ENCODE measurements at places on chromosomes 3 and 15.
A peak's percentile ranks its signal among the peaks of the same experiment; 100 is the strongest.

DNA sequence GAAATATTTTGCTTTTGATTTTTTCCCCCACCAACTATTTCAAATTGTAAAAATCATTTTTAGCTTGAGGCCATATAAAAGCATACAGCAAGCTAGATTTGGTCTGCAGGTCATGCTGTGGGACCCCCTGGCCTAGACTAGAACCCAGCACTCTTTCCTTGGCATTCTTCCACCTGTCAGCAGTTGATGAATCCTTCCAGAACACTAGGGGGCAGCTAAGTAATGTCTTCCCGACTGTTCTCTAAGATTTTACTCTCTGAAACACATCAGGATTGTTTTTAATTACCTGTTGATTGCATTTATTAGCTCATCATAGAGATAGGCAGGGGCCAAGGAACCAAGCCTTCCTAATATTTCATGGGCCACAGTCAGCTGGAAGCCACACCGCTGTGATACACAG lies 174.5 kb downstream of the CACNA1D start:
- H3K27ac ChIP-seq = no peak overlapping the region
- H3K36me3 ChIP-seq = peaks cover 2% of the 10 kb centered on the region
- H3K4me3 ChIP-seq = no peak overlapping the region
- no peak for DNase-seq

DNA sequence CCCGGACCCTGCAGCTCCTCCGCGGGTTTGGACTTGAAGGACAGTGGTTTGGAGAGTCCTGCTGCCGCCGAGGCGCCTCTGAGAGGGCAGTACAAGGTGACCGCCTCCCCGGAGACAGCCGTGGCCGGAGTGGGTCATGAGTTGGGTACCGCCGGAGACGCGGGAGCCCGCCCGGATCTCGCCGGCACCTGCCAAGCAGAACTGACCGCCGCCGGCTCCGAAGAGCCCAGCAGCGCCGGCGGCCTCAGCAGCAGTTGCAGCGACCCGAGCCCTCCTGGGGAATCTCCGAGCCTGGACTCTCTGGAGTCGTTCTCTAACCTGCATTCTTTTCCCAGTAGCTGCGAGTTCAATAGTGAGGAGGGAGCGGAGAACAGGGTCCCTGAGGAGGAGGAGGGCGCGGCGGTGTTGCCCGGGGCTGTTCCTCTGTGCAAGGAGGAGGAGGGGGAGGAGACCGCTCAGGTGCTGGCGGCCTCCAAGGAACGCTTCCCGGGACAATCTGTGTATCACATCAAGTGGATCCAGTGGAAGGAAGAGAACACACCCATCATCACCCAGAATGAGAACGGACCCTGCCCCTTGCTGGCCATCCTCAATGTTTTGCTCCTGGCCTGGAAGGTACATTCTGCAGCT lies 634 bp downstream of the MINDY2 start:
- H3K27me3 ChIP-seq = no peaks in the 10 kb centered on the region
- H3K4me3 ChIP-seq = peak overlapping the region; percentile 97
- peak overlapping the region; percentile 98 for H3K27ac ChIP-seq
- no peak for DNase-seq
- no peaks in the 10 kb centered on the region for H3K4me1 ChIP-seq
- no peaks in the 10 kb centered on the region for H3K36me3 ChIP-seq

- H3K36me3 ChIP-seq = no peaks in the 10 kb centered on the region
- H3K27me3 ChIP-seq = peaks cover 91% of the 10 kb centered on the region
- no peak overlapping the region for H3K4me3 ChIP-seq
- peaks cover 9% of the 10 kb centered on the region for H3K4me1 ChIP-seq
These were observed 5.5 kb downstream of the ALDH1A3 start for GRCh38 chr15:100885116-100885515.

- peaks cover 19% of the 10 kb centered on the region for H3K36me3 ChIP-seq
- H3K4me1 ChIP-seq = peaks cover 38% of the 10 kb centered on the region
- no peak overlapping the region for H3K27ac ChIP-seq
- DNase-seq = no peak
- H3K4me3 ChIP-seq = no peak overlapping the region
These were observed 43.4 kb downstream of the CD200 start for GRCh38 chr3:112376241-112376911.

DNA sequence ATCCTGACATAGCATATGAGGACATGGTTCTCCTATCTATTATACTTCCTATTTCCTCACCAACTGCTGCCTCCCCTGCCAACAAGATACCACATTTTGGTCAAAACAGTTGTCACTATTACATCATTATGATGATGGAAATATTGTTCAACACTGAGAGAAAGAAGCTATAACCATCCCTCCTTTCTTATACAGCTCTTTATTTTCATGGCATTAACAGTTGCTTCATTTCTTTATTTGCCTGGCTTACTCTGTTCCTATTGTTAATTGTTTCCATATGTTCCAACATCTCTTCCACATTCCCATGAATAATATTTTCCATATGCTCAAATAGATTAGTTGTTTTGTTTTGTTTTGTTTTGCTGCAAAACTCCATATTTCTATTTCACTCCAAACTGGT lies 40.8 kb upstream of the FILIP1L start:
- H3K36me3 ChIP-seq = peaks cover 40% of the 10 kb centered on the region
- no peak for DNase-seq
- peaks cover 2% of the 10 kb centered on the region for H3K4me1 ChIP-seq
- H3K27me3 ChIP-seq = no peaks in the 10 kb centered on the region
- H3K27ac ChIP-seq = no peak overlapping the region
- H3K4me3 ChIP-seq = no peak overlapping the region

- H3K4me1 ChIP-seq = no peaks in the 10 kb centered on the region
- no peak overlapping the region for H3K27ac ChIP-seq
- no peak overlapping the region for H3K4me3 ChIP-seq
These were observed 9.3 kb downstream of the TJP1 start for GRCh38 chr15:29813009-29813408.

DNA sequence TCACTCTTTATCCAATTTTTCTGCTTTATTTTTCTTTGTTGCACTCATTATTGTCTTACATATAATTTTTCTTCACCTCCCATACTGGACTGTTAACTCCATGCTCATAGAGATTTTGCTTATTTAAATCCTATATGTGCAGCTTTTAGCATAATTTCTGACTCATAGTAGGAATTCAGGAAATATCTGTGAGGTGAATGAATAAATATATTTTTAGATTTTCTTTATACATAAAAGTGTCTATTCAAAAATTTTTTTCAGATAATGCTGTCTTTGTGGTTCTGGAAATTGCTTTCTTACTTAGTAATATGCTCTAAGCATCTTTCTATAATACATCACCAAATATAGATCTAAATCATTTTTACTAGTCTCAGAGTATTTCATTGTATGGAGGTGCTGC lies 191.8 kb upstream of the SUCLG2 start:
- H3K4me1 ChIP-seq = no peaks in the 10 kb centered on the region
- no peaks in the 10 kb centered on the region for H3K36me3 ChIP-seq
- H3K27me3 ChIP-seq = no peaks in the 10 kb centered on the region
- H3K4me3 ChIP-seq = no peak overlapping the region
- DNase-seq = no peak
- no peak overlapping the region for H3K27ac ChIP-seq

GRCh38 chr3:87287011-87287410 lies 10.6 kb upstream of the POU1F1 start:
- H3K4me1 ChIP-seq = no peaks in the 10 kb centered on the region
- no peaks in the 10 kb centered on the region for H3K36me3 ChIP-seq
- H3K27ac ChIP-seq = no peak overlapping the region
- H3K4me3 ChIP-seq = no peak overlapping the region
- no peaks in the 10 kb centered on the region for H3K27me3 ChIP-seq

- H3K4me3 ChIP-seq = no peak overlapping the region
- no peak for DNase-seq
- peaks cover 2% of the 10 kb centered on the region for H3K36me3 ChIP-seq
- no peaks in the 10 kb centered on the region for H3K27me3 ChIP-seq
These were observed 802.6 kb upstream of the ALCAM start for GRCh38 chr3:104564045-104564643.

- H3K27ac ChIP-seq = no peak overlapping the region
- no peaks in the 10 kb centered on the region for H3K36me3 ChIP-seq
- DNase-seq = no peak
- peaks cover 59% of the 10 kb centered on the region for H3K27me3 ChIP-seq
- no peak overlapping the region for H3K4me3 ChIP-seq
These were observed 63.8 kb upstream of the ANKRD34C start for GRCh38 chr15:79218588-79219200.

DNA sequence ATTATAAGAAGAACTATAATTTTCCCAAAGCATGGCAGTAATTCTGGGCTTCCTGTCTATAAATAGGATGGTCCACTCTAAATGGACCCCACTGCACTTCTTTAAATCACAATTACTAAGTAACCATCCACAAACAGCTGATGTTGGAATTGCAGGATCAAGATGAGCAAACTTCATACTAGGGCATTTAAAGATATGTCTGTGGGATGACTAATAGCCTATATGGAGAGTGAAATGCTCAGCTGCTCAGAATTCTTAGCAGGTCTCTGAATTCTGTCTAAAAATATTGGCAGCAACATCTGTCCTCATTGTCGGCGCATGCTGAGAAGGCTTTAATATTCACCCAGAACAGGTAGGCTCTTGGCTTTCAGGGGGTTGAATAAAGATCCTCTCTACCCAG lies 140.4 kb downstream of the SATB1 start:
- no peaks in the 10 kb centered on the region for H3K36me3 ChIP-seq
- H3K27me3 ChIP-seq = no peaks in the 10 kb centered on the region
- no peak overlapping the region for H3K4me3 ChIP-seq
- no peak overlapping the region for H3K27ac ChIP-seq

- H3K4me1 ChIP-seq = no peaks in the 10 kb centered on the region
- no peaks in the 10 kb centered on the region for H3K27me3 ChIP-seq
- no peak overlapping the region for H3K4me3 ChIP-seq
- no peak for DNase-seq
- no peak overlapping the region for H3K27ac ChIP-seq
These were observed 52.0 kb downstream of the SUCNR1 start for GRCh38 chr3:151925419-151925818.

GRCh38 chr3:132090921-132091320 lies 56.1 kb upstream of the CPNE4 start:
- no peaks in the 10 kb centered on the region for H3K36me3 ChIP-seq
- no peak overlapping the region for H3K27ac ChIP-seq
- H3K27me3 ChIP-seq = no peaks in the 10 kb centered on the region

GRCh38 chr3:53944028-53944427 lies 52.4 kb upstream of the SELENOK start:
- H3K27ac ChIP-seq = no peak overlapping the region
- no peak for DNase-seq
- H3K36me3 ChIP-seq = no peaks in the 10 kb centered on the region
- peaks cover 25% of the 10 kb centered on the region for H3K27me3 ChIP-seq
- H3K4me1 ChIP-seq = no peaks in the 10 kb centered on the region
- no peak overlapping the region for H3K4me3 ChIP-seq

- no peaks in the 10 kb centered on the region for H3K27me3 ChIP-seq
- H3K36me3 ChIP-seq = no peaks in the 10 kb centered on the region
- no peak overlapping the region for H3K4me3 ChIP-seq
- H3K4me1 ChIP-seq = peaks cover 13% of the 10 kb centered on the region
- H3K27ac ChIP-seq = no peak overlapping the region
These were observed 40.8 kb downstream of the KCNAB1 start for GRCh38 chr3:156161172-156161571.

GRCh38 chr3:142168514-142168913 lies 19.2 kb upstream of the TFDP2 start:
- no peaks in the 10 kb centered on the region for H3K27me3 ChIP-seq
- no peak overlapping the region for H3K4me3 ChIP-seq
- H3K27ac ChIP-seq = no peak overlapping the region
- no peak for DNase-seq
- H3K4me1 ChIP-seq = no peaks in the 10 kb centered on the region
- peaks cover 19% of the 10 kb centered on the region for H3K36me3 ChIP-seq

DNA sequence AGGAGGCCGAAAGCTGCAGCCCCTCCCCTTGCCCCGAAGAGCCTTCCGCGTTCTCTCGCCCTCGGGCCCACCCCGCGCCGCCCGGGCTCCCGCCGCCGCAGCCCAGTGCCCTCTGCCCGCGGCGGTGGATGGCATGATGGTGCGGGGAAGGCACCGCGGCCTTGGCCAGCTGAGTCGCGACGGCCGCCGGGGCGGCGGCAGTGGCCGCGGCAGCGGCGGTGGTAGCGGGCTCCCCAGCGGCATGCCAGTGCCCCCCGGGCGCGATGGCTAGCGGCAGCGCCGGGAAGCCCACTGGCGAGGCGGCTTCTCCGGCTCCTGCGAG lies 1.2 kb downstream of the TLNRD1 start:
- DNase-seq = no peak
- peaks cover 29% of the 10 kb centered on the region for H3K4me1 ChIP-seq
- peaks cover 20% of the 10 kb centered on the region for H3K36me3 ChIP-seq
- no peaks in the 10 kb centered on the region for H3K27me3 ChIP-seq
- H3K27ac ChIP-seq = peak overlapping the region; percentile 90

- H3K27me3 ChIP-seq = peaks cover 11% of the 10 kb centered on the region
- peaks cover 10% of the 10 kb centered on the region for H3K4me1 ChIP-seq
- H3K36me3 ChIP-seq = peaks cover 3% of the 10 kb centered on the region
- no peak for DNase-seq
- H3K27ac ChIP-seq = no peak overlapping the region
These were observed 198.6 kb upstream of the BCL6 start for GRCh38 chr3:187943677-187944389.

DNA sequence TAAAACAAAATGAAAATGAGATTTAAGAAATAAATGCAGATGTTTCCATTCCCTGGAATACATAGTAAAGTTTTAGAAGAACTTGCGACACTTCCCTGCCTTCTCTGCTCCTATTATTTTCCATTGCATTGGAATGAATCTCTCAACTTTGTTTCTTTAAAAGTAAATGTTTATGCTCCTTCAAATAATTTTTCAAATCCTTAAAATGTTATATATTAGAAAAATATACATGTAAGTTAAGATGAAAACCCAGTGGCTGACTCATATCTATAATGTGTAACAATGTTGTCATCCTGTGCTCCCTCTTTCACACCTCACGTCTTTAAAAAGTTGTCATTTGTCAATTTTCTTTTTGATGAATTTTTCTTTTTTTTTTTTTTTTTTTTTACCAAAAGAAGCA lies 3.6 kb downstream of the RBMS3 start:
- H3K27ac ChIP-seq = no peak overlapping the region
- H3K4me3 ChIP-seq = no peak overlapping the region
- H3K27me3 ChIP-seq = peaks cover 5% of the 10 kb centered on the region
- no peak for DNase-seq
- no peaks in the 10 kb centered on the region for H3K36me3 ChIP-seq
- H3K4me1 ChIP-seq = peaks cover 16% of the 10 kb centered on the region

DNA sequence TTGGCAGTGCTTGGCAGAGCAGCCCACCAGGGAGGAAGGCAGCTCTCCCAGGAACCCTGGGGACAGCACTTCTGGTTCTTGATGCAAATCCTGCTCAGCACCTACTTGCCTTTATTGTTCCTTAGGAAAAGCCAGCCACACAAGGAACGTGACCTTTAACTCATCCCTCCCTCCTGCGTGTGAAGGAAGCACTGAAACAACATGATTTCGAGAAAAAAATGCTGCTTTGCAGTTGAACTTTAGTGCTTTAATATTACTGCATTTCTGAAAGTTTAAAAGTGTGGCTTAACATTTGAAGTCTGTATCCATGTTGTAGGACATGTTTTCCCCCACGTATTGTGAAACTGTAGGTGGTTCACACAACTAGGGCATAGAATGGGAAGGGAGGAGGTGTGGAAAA lies 50.4 kb upstream of the CTNNB1 start:
- no peaks in the 10 kb centered on the region for H3K27me3 ChIP-seq
- DNase-seq = no peak
- peaks cover 4% of the 10 kb centered on the region for H3K36me3 ChIP-seq
- H3K4me3 ChIP-seq = no peak overlapping the region
- no peaks in the 10 kb centered on the region for H3K4me1 ChIP-seq
- no peak overlapping the region for H3K27ac ChIP-seq
